Activated naive CD8-positive, alpha-beta T cell treated with anti-CD3 and anti-CD28 coated beads, Interleukin-2, amount 50 U/mL, for 24 hours (primary cell): ENCODE measurements at places on chromosomes 5 and 9.

DNA sequence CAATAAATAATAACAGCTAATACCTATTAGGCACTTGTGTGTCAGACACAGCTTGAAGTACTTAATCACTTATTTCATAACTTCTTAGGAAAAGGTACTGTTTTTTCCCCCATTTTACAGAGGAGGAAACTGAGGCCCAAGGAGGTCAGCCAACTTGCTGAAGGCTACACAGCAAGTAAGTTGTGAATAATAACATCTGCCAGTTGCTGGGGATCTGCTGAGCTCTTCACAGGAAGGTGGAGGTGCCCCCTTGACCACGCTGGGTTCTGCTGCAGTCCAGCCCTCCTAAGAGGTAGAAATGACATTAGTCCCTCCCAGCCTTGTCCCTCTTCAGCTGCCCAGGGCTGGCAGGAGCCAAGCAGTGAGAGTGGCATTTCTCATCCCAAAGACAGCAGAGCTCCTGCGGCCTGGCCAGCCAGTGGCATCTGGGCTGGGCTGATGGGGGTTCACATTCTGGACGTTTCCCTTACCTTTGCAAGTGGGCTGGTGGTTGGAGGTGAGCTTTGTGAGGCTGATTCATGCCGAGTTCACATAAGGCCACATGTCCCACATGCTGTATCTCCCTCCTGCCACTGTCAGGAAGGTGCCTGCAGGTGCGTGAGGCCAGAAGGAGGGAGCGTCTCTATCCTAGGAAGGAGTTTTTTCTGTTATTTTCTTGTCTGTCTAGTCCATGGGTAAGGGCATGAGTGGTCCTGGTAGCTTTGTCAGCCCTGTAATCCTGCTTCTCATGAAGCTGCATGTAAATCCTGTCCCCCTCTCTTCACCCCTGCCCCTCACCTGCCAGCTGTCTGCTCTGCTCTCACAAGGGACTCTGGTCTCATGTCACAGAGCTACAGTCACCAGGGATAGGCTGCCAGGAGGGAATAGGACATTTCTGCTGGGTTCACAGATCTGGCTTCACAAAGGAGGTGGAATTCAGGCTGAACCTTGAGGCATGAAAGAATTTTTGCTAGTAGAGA lies 171.7 kb downstream of the MACROH2A1 start:
- no peak for DNase-seq

DNA sequence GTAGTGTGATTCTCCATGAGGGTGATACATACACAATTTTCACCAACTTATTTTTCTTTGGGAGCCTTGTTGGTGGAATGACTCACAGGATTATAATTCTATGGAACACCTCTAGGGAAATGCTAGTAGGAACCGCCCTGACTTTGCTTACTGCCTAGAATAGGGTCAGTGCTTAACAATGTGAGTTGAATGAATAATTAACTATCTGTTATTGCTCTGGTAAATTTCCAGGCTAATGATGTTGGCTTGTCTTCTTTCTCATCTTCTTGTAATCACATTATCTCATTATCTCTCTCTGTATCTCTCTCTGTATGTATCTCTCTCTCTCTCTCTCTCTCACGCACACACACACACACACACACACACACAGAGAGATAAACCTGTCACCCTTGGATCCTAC lies 291.1 kb downstream of the TRIM32 start:
- DNase-seq: no peak

GRCh38 chr5:179403426-179404147 lies 58.3 kb upstream of the ADAMTS2 start:
- no peak for DNase-seq

- no peak for DNase-seq
Observed at GRCh38 chr5:157963761-157964160, 104.8 kb upstream of the CLINT1 start.

DNA sequence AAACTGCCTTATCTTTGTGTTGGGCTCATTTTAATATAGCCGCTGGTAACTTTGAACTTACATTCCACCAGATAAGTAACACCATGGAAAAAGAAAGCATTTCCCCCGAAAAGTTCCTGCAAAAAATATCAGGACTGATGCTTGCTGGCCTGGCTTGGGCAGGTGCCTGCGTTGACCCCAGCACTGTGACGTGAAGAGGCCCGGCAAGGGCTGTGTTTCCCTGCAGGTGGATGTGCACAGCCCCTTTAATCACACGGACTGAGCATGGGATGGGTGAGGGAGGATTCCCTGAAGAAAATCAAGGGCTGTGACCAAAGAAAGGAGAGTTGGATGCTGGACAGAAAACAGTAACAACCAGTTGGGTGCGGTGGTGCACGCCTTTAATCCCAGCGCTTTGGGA lies 138.2 kb downstream of the NSG2 start:
- no peak for DNase-seq

GRCh38 chr9:8095672-8096086 lies 296.1 kb upstream of the DMAC1 start:
- no peak for DNase-seq

GRCh38 chr9:137354153-137354844 lies 52.2 kb upstream of the NRARP start:
- no peak for DNase-seq

GRCh38 chr5:142479150-142479549 lies 154.3 kb upstream of the SPRY4 start:
- no peak for DNase-seq

- DNase-seq: no peak
Observed at GRCh38 chr9:5556101-5556705, 45.9 kb downstream of the PDCD1LG2 start.

DNA sequence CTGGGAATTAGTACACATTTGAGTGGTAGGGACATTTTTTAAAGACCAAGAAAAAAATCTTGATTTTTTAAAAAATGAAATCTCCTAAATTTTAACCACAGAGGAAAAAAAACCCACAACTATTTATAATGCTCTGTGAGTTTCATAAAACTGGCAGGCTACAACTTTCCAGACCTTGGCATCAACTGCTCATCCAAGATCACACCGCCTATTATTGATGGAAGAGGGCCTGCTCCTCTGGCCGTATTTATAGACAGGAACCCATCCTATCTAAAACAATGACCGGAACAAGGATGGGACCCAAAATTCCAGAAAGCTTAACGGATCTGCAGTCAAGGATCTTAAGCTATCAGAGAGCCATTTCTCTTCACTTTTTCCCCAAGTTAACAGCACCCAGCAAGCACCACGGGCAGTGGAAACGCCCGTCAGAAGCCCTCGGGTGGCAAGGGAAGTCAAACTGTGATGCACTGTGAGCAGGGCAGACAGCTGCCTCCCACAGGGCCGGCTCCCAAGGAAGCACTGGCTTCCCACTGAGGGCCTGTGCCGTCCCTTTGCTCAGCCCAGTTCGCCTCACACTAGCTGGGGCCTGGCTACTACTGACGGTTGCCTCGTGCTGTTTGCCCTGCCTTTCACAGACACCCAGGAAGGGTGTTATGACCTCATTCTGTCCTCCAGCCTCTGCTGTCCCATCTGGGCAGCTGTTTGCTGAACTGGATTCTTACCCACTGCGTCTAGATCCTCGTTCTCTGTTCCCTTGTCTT lies 62.8 kb downstream of the CDC14B start:
- DNase-seq: no peak
